ENCODE measurements at places on chromosomes 16 and 17. TPM values are rescaled to one million over a fixed set of nuclear protein-coding genes. Genes with fewer than 3 reads are reported as not detected.

Gene RGS9
- total RNA-seq, result 2.9 TPM

Gene C1QL1
- total RNA-seq, result 5.3 TPM

- H3K27ac ChIP-seq, result no peak overlapping the region
- peaks cover 41% of the 10 kb centered on the region for H3K4me1 ChIP-seq
- H3K4me3 ChIP-seq, result no peak overlapping the region
- DNase-seq, result no peak
- peaks cover 13% of the 10 kb centered on the region for H3K27me3 ChIP-seq
Observed at GRCh38 chr16:88764913-88765349, 20.1 kb downstream of the PIEZO1 start.

DNA sequence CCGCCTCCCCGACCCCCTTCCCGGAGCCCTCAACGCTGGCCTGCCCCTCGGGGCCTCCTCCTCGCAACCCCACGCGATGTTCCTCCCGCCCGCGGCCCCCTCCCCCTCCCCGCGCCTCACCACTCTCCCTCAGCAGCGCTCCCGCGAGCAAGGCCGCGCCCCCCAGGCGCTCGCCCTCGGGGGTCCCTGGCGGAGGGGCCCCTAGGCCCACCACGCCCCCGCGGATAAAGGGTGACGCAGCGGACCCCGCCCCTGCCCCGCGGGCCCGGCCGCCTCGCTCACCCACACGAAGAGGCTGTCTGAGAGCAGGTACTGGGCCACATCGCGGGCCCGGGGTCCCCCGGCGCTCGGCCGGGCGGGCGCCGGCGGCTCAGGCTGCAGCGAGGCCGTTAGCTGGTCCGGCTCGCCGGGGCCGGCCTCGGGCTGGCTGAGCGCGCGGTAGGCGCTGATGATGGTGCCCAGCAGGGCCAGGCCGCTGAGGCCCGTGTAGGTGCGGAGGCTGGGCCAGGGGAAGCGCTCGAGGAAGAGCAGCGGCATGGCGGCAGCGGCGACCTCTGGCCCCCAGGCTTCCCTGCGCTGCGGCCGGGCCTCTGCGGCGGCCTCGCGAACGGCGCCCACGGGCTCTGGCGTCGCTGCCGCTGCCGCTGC lies 430 bp downstream of the AMFR start:
- no peak overlapping the region for H3K27ac ChIP-seq
- H3K4me3 ChIP-seq, result peak overlapping the region; percentile 53
- H3K4me1 ChIP-seq, result peaks cover 15% of the 10 kb centered on the region
- peak; percentile 50 for DNase-seq
- no peaks in the 10 kb centered on the region for H3K27me3 ChIP-seq

- H3K4me3 ChIP-seq, result peak overlapping the region; percentile 99
- H3K4me1 ChIP-seq, result peaks cover 39% of the 10 kb centered on the region
Observed at GRCh38 chr17:73311428-73311780, 397 bp downstream of the CDC42EP4 start.

GRCh38 chr16:3096362-3096761 lies 2.7 kb downstream of the ZSCAN10 start:
- peaks cover 31% of the 10 kb centered on the region for H3K4me1 ChIP-seq
- H3K27me3 ChIP-seq, result peaks cover 46% of the 10 kb centered on the region
- no peaks in the 10 kb centered on the region for H3K36me3 ChIP-seq
- DNase-seq, result peak; percentile 3
- H3K27ac ChIP-seq, result no peak overlapping the region
- no peak overlapping the region for H3K4me3 ChIP-seq

DNA sequence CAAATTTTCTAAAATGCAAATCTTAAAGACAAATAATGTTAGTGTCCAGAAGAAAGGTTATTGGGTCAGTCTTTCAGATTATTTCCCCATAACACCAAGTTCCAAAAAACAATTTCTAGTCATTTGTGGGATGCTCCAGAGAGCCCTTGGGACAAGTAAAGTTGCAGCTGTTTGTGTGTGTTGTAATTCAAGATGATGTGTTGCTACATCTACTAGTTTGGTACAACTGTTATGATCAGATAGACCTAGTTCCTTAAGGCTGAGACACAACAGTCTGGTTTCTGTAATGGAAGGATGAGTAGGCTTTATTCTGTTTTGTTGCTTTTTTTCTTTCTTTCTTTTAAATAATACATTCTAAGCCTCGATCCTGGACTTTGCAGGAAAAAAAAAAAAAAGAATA lies 41.9 kb downstream of the PIGL start:
- no peak overlapping the region for H3K4me3 ChIP-seq
- peak; percentile 88 for DNase-seq
- no peaks in the 10 kb centered on the region for H3K27me3 ChIP-seq
- no peak overlapping the region for H3K27ac ChIP-seq

- H3K27ac ChIP-seq, result no peak overlapping the region
- H3K36me3 ChIP-seq, result no peaks in the 10 kb centered on the region
- no peak overlapping the region for H3K4me3 ChIP-seq
- DNase-seq, result no peak
- peaks cover 46% of the 10 kb centered on the region for H3K4me1 ChIP-seq
Observed at GRCh38 chr17:75346906-75347305, 57.7 kb upstream of the SLC25A19 start.
